M059J (cell line): ENCODE measurements at places on chromosomes 1 and 21. TPM values are rescaled to one million over a fixed set of nuclear protein-coding genes. Genes with fewer than 3 reads are reported as not detected.

DNA sequence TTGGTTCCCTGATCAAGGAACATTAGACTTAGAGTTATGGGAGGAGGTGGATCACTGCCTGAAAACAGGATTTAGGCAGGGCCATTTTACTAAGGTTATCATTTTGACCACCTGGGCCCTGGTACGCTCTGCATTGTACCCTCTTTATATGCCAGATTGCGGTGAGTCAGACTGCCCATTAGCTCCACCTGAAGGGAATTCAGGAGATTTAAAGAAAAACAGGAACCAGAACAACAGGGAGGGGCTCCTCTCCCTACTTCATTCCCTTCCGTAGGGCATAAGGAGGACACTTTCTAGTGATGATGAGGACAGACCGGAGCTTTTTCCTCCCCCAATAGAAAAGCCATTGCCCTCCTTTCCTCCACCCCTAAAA lies 20.6 kb upstream of the ITLN1 start:
- DNase-seq = no peak

GRCh38 chr1:53552146-53552861 lies 93.1 kb downstream of the DMRTB1 start:
- DNase-seq = peak; percentile 94

ANGPTL3 gene
- not detected in 2 replicates for total RNA-seq

ROR1 gene
- total RNA-seq = 1.1 and 2.5 TPM in 2 replicates

OVAAL gene
- total RNA-seq = 0.05 and 0.79 TPM in 2 replicates
